Naive thymus-derived CD8-positive, alpha-beta T cell (primary cell): ENCODE measurements at places on chromosomes 4 and X. TPM values are rescaled to one million over a fixed set of nuclear protein-coding genes. Genes with fewer than 3 reads are reported as not detected.

MAGEB2 gene
- not detected for total RNA-seq

EMCN gene
- not detected for total RNA-seq

- peaks cover 9% of the 10 kb centered on the region for H3K4me1 ChIP-seq
- no peaks in the 10 kb centered on the region for H3K36me3 ChIP-seq
- no peak overlapping the region for H3K4me3 ChIP-seq
- no peak overlapping the region for H3K27ac ChIP-seq
- H3K27me3 ChIP-seq = peaks cover 19% of the 10 kb centered on the region
Measured at GRCh38 chr4:155961575-155961974, 7.9 kb upstream of the CTSO start.

LUZP4 gene
- not detected for total RNA-seq
